ENCODE measurements at places on chromosomes 16 and 17.

GRCh38 chr16:30354423-30355143, 525 bp downstream of the CD2BP2 start:
- no peak for DNase-seq

- no peak for DNase-seq
These were observed 56.1 kb downstream of the ARSG start for GRCh38 chr17:68347380-68347779.

DNA sequence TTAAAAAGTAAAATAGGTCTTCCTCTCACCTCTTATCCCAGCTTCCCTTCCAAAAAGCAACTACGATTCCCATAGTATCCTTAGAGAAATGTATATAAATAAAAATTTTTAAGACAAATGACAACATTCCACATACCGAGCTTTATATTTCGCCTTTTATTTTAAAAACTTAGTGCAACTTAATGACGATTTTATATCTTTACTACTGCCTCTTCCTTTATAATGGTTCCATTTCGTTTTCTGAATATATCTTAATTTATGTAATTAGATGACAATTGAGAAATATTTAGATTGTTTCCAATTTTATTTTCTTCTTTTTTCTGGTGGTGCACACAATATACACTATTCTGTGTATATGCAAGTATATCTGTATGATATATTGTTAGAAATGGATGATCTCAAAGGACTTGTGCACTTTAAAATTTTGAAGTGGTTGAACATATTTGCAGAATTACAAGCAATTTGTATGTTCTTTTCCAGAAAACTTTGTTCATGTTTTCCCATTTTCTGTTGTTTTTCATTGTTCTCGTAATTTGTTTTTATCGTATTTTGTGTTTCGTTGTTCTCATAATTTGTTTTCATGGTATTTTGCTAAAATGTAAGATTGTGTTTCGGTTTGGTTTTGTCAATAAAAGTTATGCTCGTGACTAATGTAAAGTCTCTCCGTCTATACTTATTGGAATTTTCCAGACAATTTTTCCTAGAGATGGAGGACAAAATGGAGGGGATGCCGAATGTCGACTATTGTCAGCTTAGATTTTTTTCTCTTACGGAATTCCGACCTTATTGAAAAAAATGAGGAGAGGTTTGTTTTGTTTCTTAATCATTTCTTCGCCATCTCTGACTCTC, 20.4 kb upstream of the HOXB13 start:
- DNase-seq, result no peak

GRCh38 chr17:10757067-10757466, 27.2 kb upstream of the TMEM220 start:
- no peak for DNase-seq

DNA sequence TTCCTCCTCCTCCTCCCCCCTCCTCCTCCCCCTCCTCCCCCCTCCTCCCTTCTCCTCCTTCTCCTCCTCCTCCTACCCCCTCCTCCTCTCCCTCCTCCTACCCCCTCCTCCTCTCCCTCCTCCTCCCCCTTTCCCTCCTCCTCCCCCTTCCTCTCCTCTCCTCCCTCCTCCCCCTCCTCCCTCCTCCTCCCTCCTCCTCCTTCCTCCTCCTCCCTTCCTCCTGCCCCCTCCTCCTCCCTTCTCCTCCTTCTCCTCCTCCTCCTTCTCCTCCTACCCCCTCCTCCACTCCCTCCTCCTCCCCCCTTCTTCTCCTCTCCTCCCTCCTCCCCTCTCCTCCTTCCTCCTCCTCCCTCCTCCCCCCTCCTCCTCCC, 6.6 kb upstream of the PDP2 start:
- no peak for DNase-seq

GRCh38 chr17:62689441-62690167, 62.1 kb downstream of the MRC2 start:
- no peak for DNase-seq

GRCh38 chr17:72208832-72209231, 88.0 kb downstream of the SOX9 start:
- DNase-seq, result no peak

- DNase-seq, result no peak
These were observed 3.3 kb downstream of the TMEM94 start for GRCh38 chr17:75459590-75460267.

DNA sequence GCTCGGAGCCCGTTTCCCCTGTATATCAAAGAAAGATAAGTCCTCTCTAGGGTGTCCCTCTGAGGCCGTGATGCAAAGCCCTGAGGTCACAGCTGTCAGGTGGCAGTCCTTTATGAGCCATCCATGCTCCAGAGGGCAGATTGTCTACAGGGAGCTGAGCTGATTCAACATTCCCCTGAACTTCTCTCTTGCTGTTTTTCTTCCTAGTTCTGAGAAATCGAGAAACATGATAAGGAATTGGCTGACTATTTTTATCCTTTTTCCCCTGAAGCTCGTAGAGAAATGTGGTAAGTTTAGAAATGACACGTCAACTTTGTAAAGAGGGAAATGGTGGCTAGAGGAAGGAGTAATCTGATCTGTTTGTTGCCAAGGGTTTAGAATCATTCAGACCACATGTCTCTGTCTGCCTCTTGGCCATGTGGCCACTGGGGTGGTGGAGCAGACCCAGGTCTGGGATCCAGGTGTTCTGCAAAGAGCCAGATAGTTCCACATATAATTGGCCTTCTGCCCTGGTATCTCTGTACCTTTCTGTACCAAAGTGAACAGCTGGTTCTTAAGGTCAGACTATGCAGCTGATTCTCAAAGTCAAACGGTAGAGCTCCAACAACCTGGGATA, 3.5 kb downstream of the CTNS start:
- peak; percentile 50 for DNase-seq

- no peak for DNase-seq
These were observed 25.6 kb upstream of the USP7 start for GRCh38 chr16:8989099-8989878.

DNA sequence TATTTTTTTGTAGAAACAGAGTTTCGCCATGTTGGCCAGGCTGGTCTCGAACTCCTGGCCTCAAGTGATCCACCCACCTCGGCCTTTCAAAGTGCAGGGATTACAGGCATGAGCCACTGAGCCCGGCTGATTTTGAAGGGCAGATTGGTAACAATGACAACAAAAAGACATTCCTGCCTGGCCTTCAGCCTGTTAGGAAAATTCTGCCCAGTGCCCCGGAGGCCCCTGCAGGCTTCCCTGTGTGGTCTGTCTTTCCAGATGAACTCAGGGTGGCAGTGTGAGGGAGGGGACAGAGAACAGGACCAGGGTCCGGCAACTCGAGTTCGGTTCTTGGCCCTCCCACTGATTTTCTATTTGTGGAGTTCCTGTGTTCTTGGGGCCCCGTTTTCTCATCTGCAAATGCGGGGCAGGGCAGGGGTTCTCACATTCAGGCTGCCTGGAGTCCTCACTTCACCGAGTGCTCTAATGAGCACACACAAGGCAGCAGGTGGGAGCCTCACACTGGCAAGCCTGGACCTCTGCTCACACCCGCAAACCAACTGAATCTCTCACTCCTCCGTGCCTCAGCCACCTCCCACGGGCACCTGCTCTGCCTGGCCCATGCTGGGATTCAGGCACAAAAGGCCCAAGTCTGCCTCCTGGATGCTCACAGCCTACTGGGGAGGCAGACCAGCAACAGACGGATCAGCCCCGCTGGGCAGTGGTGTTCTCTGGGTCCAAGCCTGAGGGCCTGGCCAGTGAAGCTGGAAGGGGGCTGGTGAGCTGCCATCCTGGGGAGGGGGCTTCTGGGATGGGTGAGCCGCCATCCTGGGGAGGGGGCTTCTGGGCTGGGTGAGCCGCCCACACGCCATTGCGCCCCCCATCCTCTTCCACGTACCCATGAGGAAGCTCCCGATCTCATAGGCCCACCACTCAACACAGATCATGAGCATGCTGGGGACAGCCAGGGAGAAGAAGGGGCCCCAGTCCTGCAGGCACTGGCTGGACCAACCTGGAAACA, 10.3 kb downstream of the SLC47A2 start:
- DNase-seq, result no peak

- no peak for DNase-seq
These were observed 1091.6 kb upstream of the EEF2KMT start for GRCh38 chr16:6189216-6189615.

DNA sequence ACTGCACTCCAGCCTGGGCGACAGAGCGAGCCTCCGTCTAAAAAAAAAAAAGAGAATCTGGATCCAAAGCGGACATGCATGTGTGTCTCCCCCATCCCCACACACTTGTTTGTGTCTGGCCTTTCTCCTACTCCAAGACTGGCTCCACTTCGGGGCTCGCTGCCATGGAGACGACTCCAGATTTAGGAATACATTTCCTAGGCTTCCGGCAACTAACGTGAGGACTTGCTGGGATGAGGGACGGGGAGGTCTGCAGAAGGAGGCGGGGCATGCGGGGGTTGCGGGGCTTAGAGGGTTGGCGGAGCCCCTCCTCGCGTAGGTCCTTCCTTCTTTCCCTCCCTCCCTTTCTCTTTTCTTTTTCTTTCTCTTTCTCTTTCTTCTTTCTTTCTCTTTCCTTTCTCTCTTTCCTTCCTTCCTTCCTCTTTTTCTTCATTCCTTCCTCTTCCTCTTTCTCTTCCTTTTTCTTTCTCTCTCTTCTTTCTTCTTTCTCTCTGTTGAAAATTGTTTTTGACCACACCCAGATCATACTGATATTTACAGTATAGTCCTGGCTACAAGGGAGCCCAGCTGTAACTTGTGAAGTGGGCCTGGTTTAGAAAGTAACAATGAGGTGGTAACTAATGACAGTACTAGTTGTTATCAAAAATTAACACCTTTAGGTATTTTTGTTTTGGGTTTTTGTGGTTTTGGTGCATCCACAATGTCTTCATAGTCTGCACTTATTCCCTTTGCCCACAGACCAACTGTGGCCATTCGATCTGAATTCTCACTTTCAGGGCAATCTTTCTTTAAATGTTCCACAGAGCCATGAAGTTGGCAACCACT, 25.2 kb downstream of the MIS12 start:
- DNase-seq, result no peak

- DNase-seq, result no peak
These were observed 254.3 kb downstream of the WWOX start for GRCh38 chr16:78353640-78354275.

DNA sequence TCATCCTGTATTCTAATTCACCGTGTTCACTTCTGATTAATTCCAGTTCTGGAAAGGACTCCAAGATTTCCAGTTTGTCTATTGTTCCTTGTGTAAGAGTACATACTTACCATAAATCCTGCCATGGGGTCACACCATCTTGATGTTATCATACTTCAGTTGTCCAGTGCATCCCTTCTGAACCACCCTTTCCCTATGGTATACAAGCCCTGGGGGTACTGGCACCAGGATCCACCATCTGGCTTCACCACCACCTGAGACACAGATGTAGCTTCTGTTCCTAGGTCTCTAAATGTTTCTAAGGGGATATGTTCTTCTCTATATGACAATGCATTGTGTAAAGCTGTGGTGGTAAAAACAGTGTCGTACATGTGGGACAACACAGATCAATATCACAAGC, 21.2 kb downstream of the SGF29 start:
- no peak for DNase-seq

DNA sequence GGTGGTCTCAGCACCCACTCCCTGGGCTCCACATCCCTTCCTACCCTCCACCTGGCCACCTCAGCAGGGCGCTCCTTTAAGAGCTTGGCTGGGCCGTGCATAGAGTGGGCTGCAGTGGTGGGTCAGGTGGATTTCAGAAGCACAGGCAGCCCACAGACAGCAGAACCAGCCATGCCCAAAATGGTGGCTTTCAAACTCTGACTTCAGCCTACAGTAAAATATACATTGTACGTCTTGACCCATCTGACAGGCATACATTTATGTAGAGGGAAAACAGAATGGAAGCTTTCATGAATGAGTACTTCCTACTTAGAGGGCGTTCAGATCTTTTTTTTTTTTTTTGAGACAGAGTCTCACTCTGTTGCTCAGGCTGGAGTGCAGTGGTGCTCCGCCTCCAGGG, 26.0 kb upstream of the LASP1NB start:
- no peak for DNase-seq

DNA sequence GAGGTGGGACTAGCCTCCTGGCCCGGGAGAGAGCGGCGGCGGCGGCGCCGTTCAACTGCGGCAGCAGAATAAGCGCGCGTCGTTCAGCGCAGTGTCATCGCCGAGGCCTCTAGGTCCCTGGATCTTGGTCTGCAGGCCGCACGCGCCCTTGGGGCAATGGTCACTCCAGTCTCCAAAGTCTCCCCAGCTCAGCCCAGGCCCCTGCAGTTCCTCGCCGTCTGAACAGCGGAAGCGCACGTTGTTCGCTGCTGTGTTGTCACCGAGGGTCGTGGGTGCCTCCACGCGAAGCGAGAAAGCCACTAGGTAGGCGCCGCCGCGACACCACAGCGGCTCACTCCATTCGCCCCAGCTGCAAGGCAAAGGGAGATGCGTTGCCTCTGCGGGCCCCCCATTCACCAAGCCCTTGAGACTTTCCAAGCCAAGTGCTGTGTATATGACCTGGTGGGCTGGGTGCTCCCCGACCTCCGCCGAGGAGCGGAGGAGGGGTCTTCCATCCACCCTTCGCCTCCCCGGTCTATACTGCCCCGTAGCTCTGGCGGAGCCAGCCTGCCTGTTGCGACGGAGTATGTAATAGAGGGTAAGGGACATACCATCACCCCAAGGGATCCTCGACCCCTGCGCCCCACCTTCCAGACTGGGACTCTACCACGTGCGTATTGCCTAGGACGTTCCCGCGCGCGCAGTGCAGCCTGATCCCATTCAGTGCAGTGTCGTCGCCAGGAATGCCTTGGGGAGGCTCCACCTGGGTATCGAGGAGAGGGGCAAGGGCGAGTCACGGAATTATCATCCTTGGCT, 656 bp downstream of the VMO1 start:
- DNase-seq, result no peak

GRCh38 chr16:24023621-24024020, 187.8 kb downstream of the PRKCB start:
- DNase-seq, result no peak

Data from HT1080 (cell line).